ENCODE measurements at places on chromosomes 6 and 20.

DNA sequence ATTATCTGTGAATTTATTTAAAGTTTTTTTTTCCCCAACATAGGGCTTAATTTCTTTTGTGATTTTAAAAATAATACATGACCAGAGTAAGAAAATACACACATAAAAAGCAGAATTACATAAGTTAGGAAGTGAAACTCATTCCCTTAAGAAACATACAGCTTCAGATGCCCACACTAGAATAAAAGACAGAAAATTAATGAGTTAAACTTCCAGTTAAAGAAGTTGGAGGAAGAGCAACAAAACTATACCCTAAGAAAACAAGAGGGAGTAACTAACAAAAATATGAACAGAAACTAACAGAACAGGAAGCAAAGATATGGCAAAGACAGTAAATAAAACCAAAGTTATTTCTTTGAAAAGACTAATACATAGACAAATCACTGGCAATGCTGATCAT is 107.6 kb upstream of the CEP85L start:
- no peak for DNase-seq

GRCh38 chr6:43723737-43724295 is 36.2 kb upstream of the MRPS18A start:
- DNase-seq: no peak

DNA sequence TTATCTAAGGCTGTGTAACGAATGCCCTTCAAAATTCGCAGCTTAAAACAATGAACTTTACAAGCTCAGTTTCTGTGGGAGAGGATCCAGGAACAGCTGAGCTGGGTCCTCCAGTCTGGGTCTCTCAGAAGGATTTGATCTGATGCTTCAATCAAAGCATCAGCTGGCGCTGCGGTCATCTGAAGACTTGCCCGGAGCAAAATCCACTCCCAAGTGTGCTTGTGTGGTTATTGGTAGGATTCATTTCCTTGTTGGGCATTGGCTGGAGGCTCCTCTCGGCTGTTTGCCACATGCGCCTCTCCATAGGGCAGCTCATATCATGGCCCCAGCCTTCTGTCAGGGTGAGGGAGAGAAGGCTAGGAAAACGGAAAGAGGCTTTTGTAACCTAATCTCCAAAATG is 269.3 kb upstream of the CHD6 start:
- no peak for DNase-seq

- DNase-seq: no peak
These were observed 43.9 kb downstream of the NR2E1 start for GRCh38 chr6:108209738-108210137.

GRCh38 chr20:59571151-59571550 is 33.2 kb upstream of the PHACTR3 start:
- no peak for DNase-seq

DNA sequence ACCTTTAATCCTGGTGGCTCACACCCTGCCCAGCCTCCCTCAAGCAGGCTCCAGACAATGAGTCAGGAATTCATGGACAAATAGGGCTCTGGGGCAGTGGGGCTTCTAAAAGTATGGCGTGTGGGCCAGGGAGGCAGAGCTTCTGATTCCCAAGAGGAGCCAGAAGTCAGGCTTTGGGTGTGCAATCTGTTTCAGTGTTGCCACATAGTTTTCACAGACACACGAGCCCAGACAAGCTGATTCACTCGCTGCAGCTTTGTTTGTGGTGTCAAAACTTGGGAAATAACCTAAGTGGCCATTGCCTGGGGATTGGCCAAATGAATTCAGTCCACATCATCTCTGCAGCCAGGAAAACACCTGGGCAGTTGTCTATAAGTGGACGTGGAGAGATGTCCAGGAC is 9.2 kb downstream of the PEDS1 start:
- DNase-seq: peak; percentile 78
